ENCODE measurements at places on chromosomes 11 and 22.

GRCh38 chr11:77457340-77457739 lies 16.6 kb downstream of the PAK1 start:
- DNase-seq, result no peak

DNA sequence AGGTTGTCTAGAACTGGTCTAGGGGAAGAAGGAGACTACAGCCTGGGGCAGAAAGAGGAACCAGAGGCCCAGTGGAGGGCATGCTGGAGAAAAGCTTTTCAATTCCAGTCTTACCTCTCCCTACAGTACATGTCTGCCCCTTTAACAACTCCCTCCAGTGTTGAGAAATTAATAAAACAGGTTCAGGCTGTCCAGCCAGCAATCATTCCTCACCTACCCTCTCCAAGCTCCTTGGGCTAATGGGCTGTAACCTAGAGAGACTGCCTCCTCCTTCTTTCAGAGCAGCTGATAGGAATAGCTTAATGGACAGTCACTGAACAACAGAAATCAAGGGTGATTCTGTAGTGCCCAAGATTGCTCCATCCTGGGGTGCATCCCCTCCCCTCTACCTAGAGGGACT lies 8.8 kb downstream of the SLC35F2 start:
- DNase-seq, result no peak

- no peak for DNase-seq
Observed at GRCh38 chr22:27990879-27991278, 71.8 kb upstream of the PITPNB start.

DNA sequence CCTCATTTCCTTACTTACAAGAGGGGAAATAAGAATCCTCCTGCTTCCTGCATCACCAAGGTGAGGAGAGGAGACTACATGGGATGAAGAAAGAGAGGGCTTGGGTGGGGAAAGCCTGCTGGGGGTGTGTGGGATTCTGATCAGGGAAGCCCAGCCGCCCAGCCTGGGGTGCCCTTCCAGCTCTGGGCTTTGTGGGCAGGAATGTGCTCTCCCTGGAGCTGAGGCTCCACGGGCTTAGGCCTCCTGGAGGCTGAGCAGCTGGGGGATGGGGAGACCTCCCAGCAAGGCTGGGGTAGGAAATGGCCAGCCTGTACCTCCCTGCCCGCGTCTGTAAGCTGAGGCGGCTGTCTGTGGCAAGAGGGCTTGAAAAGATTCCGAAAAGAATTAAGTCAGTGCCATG lies 206.1 kb downstream of the GRIK4 start:
- DNase-seq, result no peak

GRCh38 chr11:128720522-128720985 lies 26.7 kb downstream of the FLI1 start:
- no peak for DNase-seq

Data from epithelial cell of proximal tubule (primary cell).